ENCODE measurements at places on chromosomes 7 and 10.

DNA sequence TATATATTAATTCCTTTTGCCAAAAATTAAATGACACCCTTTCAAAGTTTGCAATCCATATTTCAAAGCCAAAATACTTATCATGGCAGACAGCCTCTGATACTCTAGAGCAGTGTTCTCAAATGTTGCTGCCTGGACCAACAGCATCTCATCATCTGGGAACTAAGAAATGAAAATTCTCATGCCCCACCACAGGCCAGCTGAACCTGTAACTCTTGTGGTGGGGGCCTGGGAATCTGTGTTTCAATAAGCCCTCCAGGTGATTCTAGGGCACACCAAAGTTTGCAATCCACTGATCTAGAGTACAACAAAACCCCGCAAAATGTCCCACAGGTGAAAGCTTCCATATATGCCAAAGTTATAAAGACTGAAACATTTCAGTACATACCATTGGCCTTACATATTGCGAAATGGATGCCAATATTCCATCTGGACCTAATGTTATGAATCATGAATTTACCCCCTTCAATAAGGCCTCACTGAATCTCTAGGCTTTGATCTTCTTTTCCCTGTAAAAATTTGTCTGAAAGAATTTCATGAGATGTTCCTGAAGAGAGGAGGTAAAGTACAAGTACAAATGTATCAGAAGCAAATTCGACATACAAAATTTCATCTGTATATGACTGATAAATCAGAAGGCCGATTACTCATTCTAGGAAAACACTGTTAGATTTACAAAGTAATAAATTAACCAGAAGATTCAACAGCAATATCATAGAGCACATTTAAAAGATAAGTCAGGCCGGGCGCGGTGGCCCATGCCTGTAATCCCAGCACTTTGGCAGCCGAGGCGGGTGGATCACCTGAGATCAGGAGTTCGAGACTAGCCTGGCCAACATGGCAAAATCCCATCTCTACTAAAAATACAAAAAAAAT, 25.3 kb upstream of the EPC1 start:
- no peak for DNase-seq

GRCh38 chr7:8205031-8205387, 57.0 kb downstream of the ICA1 start:
- DNase-seq = no peak

DNA sequence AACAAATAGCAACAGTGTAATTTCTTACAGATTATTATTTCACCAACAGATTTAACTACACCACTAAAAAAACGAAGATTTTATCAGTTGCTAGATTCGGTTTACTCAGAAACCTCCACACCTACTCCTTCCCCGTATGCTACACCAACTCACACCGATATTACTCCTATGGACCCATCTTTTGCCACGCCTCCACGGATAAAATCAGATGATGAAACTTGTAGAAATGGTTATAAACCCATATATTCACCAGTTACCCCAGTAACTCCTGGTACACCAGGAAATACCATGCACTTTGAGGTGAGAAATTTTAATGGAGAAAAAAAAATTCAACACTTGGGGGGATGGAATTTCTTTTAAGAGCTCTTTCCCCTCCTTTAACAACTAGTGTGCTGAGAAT, 92.5 kb downstream of the KMT2E start:
- no peak for DNase-seq

- no peak for DNase-seq
These were observed 401.9 kb upstream of the MKI67 start for GRCh38 chr10:128528167-128528566.

- no peak for DNase-seq
These were observed 62.2 kb downstream of the XPNPEP1 start for GRCh38 chr10:109861081-109861480.

GRCh38 chr7:90672210-90672609, 76.1 kb downstream of the CDK14 start:
- no peak for DNase-seq

DNA sequence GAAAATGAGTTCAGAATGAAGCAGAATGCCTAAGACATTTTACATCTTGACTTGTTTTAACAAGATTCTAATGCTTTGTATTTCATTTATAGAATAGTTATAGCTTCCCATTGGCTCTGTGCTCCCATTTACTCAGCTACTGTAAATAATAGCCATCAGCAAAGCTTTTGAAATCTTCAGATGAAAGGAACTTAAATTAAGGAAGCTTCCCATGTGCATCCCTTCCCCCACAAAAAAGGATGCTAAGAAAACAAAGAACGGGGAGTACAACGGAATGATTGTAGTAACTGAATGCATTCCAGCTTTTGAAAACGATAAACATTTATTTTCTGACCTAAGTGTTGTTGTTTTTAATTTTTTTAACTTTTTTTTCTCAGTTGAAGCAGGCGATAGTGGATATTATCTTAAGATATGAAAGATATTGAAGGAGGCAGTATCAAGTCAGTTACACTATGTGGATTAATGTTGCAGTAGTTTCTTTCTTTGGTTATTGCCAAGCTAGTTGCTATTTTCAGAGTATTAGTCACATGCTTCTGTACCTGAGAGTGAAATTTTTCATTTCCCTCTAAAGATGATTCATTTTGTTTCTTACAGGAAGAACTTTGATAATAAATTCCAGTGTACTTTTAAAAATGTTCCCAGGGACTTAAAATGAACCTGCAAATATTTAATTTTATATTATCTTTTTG, 129.2 kb downstream of the KCND2 start:
- no peak for DNase-seq

- DNase-seq = no peak
These were observed 14.2 kb downstream of the MTURN start for GRCh38 chr7:30148951-30149459.

GRCh38 chr10:58827381-58827780, 314.7 kb downstream of the BICC1 start:
- DNase-seq = no peak

DNA sequence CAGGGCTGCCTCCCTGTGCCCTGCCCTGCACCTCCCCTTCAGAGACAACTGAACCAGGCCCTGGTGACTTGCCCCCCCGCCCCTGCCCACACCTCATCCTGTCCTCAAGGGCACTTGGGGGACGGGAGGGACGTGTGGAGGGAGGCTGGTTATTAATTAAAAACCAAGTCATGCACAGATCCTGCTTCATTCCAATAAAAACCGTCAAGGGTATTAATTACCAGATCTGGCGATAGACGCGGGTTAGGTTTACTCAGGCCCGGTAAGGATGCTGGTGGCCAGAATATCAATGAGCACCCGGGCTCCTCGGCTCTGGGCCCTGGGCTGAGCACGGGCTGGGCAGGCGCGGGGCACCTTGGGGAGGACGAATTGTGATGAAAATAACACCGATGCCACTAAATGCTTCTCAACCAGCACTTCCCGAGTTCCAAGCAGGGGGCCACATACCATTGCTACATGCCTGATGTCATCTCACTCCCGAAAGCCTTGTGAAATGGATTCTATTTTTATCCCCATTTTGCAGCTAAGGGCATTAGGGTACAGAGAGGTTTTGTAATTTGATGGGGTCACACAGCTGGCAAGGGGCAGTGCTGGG, 24.5 kb upstream of the GTF2IRD1 start:
- no peak for DNase-seq

GRCh38 chr10:112361951-112362751, 11.8 kb upstream of the ACSL5 start:
- no peak for DNase-seq

DNA sequence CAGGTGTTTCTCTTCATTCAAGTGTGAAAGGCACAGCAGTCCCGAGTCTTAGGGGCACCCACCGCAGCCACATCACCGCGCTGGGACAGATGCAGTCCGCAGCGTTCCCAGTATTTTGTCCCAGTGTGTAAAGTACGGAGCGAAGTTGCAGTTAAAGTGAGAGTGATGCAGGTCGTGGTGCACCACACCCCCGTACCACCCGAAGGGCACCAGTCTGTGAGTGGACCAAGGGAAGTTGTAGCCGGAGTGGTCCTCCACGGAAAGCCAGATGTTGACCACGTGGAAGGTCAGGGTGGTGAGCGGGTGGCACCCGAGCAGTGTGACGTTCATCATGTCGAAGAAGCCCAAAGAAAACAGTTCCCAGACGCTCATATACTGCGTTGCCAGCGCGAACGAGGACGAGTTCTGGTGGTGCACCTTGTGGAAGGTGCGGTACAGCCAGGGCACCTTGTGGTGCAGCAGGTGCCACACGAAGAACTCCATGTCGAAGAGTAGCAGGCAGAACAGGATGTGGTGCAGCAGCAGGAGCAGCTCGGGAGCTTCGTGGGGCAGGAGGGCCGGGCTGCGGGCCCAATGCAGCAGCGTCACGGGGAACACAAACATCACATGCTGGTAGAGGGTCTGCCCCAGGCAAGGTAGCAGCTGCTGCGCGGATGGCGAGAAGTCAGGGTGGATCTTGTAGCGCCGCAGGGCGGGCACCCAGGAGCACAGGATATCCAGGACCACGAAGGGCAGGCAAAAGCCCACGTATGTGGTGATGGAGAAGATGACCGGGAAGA, 526 bp downstream of the CH25H start:
- DNase-seq = no peak

- no peak for DNase-seq
These were observed 762.0 kb upstream of the IGFBP3 start for GRCh38 chr7:46682836-46683624.

DNA sequence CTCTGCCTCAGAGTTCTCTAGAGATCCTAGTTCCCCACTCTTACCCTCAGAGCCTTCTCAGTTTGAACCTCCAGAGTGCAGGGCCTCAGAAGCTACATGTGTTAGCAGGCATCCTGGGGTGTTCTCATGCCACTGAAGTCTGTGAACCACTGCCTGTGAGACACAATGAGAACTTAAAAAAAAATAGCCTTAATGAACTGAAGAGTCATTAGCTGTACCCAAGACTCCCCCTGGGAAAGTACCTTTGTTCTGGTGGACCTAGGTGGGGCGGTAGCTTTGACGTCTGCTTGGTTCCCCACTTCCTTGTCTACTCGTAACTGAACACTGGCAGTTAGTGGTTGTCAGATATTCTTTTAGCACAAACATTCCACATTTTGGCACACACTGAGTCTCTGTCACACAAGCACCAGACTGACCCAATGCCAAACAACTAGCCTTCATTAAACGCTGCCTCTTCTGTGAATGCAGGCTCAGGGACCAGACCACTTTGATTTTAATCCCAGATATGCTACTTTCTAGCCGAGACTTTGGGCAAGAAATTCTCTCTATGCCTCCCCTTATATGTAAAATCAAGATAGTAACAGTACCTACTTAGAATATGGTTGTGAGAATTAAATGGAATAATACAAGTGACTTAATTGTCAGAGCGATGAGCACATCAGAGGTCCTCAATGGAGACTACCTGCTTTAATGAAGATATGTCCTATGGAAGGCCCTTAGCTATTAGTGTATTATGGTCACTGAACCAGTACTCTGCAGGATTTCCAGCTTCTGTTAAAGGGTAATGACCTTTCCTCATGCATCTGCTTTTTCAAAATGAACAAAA, 75.3 kb upstream of the CC2D2B start:
- no peak for DNase-seq

GRCh38 chr7:139648941-139649425, 125.5 kb downstream of the CLEC2L start:
- DNase-seq = no peak

GRCh38 chr10:6128591-6129251, 39.9 kb downstream of the RBM17 start:
- no peak for DNase-seq

DNA sequence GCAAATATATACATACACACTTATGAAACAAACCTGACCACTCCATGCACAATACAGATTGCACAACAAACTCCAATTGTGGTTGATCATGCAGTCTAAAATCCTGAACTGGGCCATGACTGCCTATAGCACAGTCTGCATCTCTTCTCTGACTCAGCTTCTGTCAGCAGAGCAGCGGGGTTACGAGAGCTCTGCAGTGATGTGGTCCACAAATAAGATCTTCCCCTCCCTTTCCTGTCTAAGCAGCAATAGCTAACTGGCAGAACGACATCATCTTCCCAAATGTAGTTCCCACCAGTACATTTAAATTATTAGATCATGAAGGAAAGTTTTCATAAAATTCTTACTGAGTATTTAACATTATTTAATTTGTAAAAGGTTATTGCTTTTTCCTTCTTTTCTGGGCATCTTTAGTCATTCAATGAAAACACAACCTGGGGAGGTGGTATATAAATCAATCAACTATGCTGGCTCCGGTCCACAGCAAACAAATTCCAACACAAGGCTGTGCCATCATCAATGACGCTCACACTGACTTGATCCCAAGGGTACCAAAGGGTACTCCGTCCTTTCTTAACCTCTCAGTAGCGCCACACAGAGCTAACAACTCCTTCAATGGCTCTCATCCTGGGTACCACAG, 17.1 kb downstream of the ARHGAP21 start:
- DNase-seq = no peak

GRCh38 chr10:62381385-62382102, 7.4 kb downstream of the ZNF365 start:
- DNase-seq = no peak

DNA sequence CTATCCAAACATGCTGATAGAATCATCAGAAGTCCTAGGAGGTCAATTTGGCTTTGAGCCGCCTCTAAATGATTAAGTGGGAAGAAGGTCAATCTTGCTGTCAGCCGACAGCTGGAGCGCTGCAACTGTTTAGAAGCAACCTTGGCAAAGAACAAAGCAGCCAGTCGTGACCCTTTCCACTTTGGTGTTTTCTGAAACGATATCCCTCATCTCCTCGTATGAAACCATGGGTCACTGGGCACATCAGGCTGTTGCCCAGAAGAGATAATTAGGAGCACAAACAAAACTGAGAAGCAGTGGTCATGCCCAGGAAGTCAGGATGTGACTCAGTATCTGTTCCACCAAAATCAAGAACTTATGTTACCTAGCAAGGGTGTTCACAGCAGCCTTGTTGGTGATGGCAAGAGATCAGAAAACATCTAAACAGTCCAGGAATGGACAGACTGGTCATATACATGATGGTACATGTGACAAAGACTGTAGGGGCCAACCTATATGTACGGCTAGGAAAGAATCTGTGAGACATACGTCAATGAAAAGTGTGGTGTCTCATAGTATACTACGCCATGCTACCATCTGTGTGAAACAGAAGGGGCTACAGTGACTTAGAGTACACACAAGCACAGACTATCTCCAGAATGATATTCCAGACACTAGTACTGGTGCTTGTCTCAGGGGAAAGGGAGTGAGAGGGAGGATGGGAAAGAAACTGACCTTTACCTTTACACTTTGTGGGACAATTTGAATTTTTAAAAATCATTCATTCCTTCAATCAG, 22.4 kb downstream of the STN1 start:
- no peak for DNase-seq

DNA sequence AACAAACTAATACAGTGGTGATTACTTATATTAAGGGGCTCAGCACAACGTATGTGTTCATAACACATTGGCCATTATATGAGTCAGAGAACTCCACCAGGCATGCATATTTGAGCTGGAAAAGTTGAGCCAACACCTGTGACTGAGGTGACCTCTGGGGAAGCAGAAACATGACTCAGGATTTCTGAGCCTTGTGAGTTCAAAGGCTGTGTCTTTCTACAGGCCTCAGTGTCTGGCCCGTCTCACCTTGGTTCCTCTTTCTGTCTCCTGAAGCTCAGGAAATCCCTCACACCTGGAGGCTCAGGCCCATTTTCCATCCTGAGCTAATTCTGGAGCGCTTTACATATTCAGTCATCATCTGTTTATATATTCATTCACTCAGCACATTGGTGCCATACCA, 230.9 kb upstream of the AGK start:
- no peak for DNase-seq

Data from activated CD8-positive, alpha-beta memory T cell treated with anti-CD3 and anti-CD28 coated beads for 48 hours (primary cell).